Common myeloid progenitor, CD34-positive (primary cell): ENCODE measurements at places on chromosomes 12 and 14.

- peaks cover 16% of the 10 kb centered on the region for H3K4me1 ChIP-seq
- DNase-seq: no peak
- no peak overlapping the region for H3K27ac ChIP-seq
- H3K4me3 ChIP-seq: no peak overlapping the region
- H3K27me3 ChIP-seq: no peaks in the 10 kb centered on the region
Observed at GRCh38 chr14:75264036-75264435, 14.6 kb upstream of the FOS start.

DNA sequence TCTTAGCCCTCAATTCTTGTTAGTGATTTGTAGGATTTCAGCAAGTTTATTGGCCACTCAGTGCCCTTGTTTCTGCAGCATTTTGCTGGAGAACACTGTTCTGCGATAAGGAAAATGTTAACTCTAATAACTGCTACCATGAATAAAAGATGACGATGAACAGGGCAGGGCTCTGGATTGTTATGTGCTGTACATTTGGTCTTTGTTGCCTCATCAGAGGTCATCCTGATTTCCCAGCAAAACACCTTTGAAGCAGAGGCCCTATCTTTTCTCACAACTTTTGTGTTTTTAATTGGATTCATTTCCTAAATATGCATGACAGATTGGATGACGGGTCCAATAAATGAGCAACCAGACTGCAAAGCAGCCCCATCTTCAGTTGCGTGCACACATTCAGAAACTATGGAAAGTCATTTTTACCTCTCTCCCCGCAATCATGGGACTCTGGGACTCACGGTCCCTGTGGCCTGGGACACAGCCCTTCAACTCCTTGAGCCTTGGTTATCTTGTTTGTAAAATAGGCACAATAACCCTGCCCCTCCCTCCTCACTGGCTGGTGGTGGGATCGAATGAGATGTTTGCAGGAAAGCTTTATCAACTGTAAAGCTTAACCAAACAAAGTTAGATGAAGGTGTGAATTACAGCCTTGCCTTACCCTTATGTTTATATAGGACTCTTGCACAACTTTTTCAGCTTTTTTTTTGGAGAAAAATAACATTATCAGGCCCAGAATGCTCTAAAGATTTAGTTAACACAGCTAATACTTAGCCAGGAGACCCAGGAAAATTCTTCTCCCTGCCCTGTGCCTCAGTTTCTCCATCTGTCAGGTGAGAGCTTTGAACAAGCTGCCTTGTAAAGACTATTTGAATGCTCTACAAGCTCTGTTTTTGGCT is 45.4 kb downstream of the RPH3A start:
- H3K27ac ChIP-seq: no peak overlapping the region
- DNase-seq: no peak
- no peaks in the 10 kb centered on the region for H3K4me1 ChIP-seq
- H3K4me3 ChIP-seq: no peak overlapping the region
- no peaks in the 10 kb centered on the region for H3K36me3 ChIP-seq

GRCh38 chr12:31582155-31582554 is 8.8 kb downstream of the DENND5B start:
- H3K27ac ChIP-seq: no peak overlapping the region
- DNase-seq: no peak
- no peaks in the 10 kb centered on the region for H3K4me1 ChIP-seq
- no peaks in the 10 kb centered on the region for H3K36me3 ChIP-seq
- H3K27me3 ChIP-seq: no peaks in the 10 kb centered on the region

DNA sequence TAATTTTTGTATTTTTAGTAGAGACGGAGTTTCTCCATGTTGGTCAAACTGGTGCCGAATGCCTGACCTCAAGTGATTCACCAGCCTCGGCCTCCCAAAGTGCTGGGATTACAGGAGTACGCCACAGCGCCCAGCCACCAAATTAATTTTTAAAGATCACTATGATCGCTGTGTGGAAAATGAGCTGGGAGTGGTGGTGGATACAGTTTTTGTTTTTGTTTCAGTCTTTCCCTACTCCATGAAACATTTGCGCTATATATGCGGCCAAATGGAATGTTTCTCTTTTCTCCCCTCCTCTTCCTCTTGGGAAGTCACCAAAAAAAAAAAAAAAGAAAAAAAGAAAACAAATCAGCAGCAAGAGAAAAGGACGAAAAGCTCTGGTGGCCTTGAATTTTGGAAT is 20.8 kb upstream of the P2RX4 start:
- H3K27ac ChIP-seq: no peak overlapping the region
- no peak for DNase-seq
- no peaks in the 10 kb centered on the region for H3K27me3 ChIP-seq
- peaks cover 3% of the 10 kb centered on the region for H3K36me3 ChIP-seq
- no peak overlapping the region for H3K4me3 ChIP-seq

DNA sequence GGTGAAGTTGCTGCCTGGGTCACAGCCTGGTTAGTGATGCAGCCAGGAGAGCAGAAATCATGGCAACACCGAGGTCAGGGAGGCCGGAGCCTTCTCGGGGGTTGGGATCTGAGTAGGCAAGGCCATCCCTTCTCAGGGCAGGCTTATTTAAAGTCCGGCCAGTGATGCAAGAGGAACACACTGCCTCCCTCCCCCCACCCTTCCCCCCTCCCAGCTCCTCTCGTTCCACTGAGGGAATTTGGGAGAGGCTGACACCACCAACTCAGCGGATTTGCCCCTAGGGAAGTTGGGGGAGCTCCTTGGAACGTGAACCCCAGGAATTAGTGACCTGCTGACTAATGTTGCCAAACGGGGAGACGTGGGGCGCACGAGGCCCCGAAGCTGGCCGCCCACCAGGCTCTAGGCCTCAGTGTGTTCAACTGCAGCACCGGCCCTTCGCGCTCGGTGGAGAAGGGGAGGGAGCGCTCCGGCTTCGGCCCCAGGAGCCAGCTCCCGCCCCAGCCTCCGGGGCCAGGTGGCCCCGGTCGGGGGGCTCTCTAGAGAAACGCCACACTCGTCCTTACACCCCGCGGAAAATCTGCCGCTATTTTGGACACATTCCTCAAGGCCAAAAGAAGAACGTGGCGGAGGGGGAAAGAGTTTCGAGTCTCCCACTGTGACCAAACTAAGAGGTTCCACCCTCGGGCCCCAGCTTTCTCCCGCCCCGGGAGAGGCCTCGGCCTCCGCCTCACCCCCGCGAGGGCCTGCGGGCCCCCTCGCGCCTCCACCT is 1.6 kb downstream of the CTDSP2 start:
- H3K27ac ChIP-seq: peak overlapping the region; percentile 92
- no peaks in the 10 kb centered on the region for H3K36me3 ChIP-seq
- no peaks in the 10 kb centered on the region for H3K27me3 ChIP-seq
- H3K4me1 ChIP-seq: peaks cover 64% of the 10 kb centered on the region
- DNase-seq: peak; percentile 21
- H3K4me3 ChIP-seq: peak overlapping the region; percentile 99

DNA sequence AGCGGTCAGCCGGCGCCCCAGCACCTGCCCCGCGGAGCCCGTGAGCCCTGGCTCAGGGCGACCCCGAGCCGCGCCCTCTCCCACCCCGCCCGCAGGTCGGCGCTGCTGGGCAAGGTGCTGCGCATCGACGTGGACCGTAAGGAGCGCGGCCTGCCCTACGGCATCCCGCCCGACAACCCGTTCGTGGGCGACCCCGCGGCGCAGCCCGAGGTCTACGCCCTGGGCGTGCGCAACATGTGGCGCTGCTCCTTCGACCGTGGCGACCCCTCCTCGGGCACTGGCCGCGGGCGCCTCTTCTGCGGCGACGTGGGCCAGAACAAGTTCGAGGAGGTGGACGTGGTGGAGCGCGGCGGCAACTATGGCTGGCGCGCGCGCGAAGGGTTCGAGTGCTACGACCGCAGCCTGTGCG is 14.4 kb downstream of the HHIPL1 start:
- no peaks in the 10 kb centered on the region for H3K36me3 ChIP-seq
- no peak overlapping the region for H3K27ac ChIP-seq
- H3K4me3 ChIP-seq: no peak overlapping the region
- peaks cover 88% of the 10 kb centered on the region for H3K27me3 ChIP-seq
- peak; percentile 23 for DNase-seq

GRCh38 chr14:23727566-23728335 is 91.6 kb downstream of the DHRS2 start:
- peaks cover 3% of the 10 kb centered on the region for H3K4me1 ChIP-seq
- no peaks in the 10 kb centered on the region for H3K36me3 ChIP-seq
- H3K27me3 ChIP-seq: no peaks in the 10 kb centered on the region
- no peak overlapping the region for H3K4me3 ChIP-seq
- DNase-seq: peak; percentile 54

DNA sequence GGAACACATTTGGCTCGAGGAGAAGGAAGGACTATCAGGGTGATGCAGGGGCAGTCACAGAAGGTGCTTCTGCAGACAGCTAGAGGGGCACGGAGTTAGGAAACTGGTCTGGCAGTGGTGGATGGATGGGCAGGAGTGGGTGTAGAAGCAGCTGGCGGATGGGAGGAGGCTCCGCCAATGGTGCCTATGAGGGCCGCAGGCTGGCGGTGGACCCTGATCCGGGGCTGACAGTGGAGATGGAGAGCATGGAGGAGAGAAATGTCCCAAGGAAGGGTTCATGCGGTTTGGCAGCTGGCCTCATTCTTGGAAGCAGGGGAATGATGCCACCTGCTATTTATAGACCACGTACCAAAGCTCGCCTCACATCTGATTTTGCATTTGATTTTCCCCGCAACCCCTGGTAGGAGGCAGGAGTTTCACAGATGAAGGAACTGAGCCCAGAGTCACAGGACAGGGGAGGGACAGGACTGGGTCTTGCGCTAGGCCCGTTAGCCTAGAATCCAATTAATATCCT is 237.1 kb downstream of the FOXN3 start:
- H3K4me3 ChIP-seq: no peak overlapping the region
- H3K36me3 ChIP-seq: peaks cover 10% of the 10 kb centered on the region
- no peaks in the 10 kb centered on the region for H3K27me3 ChIP-seq

DNA sequence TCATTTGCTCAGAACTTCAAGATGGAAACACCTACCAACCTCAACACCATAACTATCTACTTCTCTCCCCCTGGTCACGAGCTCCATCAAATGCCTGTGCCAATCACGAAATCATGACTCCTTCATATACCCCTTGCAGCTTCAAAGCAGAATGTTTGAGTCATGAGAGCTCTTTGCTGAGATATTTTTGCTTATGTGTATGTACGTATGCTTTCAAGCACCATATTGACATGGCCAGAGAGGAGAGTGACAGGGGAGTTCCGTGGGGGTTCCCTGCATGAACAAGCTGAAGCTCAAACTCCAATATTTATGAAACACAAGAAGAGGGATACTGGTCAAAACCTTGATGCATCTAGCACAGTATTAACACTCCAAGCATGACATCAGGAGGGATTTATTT is 374.4 kb downstream of the DPF3 start:
- DNase-seq: peak; percentile 74
- no peak overlapping the region for H3K27ac ChIP-seq
- no peaks in the 10 kb centered on the region for H3K36me3 ChIP-seq
- H3K4me1 ChIP-seq: peaks cover 26% of the 10 kb centered on the region

DNA sequence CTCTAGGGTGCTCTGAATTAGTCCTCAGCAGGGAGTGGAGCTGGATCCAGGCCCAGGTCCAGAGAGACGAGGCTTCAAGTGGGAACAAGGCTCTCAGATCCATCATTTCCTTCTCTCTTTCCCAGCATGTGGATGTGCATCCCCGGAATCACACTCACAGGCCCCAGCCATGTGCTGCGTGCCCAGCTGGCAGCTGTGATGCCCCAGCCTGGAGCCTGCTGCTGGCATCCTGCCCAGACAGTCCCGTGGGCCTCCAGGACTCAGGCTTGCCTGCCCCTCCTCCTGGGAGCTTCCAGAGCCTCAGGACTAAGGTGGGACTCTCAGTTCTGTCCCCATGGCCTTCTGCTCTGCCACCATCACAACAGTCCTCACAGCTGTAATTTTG is 6.2 kb upstream of the KRT84 start:
- no peak overlapping the region for H3K4me3 ChIP-seq
- H3K27me3 ChIP-seq: no peaks in the 10 kb centered on the region
- H3K36me3 ChIP-seq: no peaks in the 10 kb centered on the region
- H3K4me1 ChIP-seq: no peaks in the 10 kb centered on the region
- DNase-seq: no peak

DNA sequence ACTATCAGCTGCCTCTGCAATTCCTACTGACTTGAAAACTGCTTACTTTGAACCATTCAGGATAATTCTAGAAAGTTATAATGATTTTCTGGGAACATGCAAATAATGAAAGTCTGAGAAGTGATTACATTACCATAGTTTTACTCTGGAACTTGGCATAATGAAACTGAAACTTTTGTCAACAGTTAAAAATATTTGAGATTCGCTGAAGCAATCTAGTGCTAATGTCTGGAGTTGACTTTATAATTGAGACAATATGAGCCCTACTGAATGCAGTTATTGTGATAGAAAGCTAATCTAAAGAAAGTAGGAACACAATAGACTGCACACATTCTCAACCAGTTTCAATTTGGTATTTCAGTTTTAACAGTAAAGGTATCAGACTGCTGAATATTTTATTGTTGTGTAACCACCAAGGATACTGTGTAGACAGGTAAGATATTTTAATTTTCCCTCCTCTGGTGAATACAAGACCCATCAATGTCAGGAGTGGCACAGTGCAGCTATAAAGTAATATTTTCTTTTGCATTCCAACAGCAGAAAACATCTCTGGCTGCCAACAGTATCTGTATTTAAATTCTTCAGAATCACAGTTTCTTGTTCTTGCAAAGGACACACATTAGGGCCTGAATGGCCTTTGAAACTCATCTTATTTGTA is 483.5 kb downstream of the ATP23 start:
- no peak overlapping the region for H3K4me3 ChIP-seq
- no peak for DNase-seq
- H3K27me3 ChIP-seq: no peaks in the 10 kb centered on the region
- H3K36me3 ChIP-seq: no peaks in the 10 kb centered on the region
- no peak overlapping the region for H3K27ac ChIP-seq
- peaks cover 17% of the 10 kb centered on the region for H3K4me1 ChIP-seq

DNA sequence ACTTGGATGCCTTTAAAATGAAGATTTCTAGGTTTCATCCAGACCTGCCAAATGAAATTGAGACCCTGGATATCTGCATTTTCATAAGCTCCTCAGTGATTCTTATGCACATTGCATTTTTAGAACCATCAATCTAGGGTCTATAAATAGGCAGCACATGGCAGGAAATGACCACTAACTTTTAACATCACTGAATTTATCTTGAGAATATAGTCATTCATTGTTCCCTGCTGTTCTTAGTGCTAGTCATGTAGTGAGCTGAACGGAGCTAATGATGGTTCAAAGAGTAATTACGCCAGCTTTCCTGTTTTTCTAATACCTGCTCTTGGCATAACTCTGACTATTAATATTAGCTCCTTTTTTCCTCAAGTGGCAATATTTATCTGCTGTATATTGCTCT is 91.6 kb downstream of the TPH2 start:
- no peaks in the 10 kb centered on the region for H3K4me1 ChIP-seq
- no peaks in the 10 kb centered on the region for H3K36me3 ChIP-seq
- H3K4me3 ChIP-seq: no peak overlapping the region
- H3K27ac ChIP-seq: no peak overlapping the region
- no peaks in the 10 kb centered on the region for H3K27me3 ChIP-seq

GRCh38 chr12:48866052-48866711 is 512 bp upstream of the RND1 start:
- no peak for DNase-seq
- H3K36me3 ChIP-seq: no peaks in the 10 kb centered on the region
- peak overlapping the region; percentile 23 for H3K4me3 ChIP-seq
- no peak overlapping the region for H3K27ac ChIP-seq
- peaks cover 7% of the 10 kb centered on the region for H3K27me3 ChIP-seq
- H3K4me1 ChIP-seq: no peaks in the 10 kb centered on the region
